Panc1 (cell line): ENCODE measurements at places on chromosomes 16 and 17.

DNA sequence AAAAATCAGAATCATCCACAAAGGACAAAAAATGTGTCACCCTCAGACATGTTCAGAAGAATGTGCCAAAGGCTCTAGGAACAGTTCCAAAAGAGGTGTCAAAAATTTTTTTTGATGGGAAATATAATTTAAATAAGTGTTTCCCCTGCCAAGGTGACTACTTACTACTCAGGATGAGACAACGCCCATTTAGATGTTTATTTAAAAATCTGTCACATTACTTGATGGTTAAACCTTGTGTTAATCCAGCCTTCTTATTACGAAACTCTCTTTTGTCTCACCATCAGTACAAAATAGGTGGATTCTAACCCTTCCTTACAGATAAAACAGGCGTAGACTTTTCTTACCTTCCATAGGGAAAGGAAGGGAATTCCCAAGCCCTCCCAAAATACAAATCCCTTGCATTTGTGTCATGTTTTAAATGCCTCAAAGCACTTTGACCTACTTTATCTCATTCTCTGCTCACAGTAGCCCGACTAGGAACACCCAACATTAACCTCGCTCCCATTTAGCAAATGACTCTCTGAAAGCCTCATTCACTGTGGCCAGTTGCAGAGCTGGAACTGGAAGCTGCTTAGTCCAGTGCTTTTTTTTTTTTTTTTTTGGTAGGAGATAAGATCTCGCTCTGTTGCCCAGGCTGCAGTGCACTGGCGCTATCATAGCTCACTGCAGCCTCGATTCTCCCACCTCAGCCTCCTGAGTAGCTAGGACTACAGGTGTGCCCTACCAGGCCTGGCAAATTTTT, 5.8 kb upstream of the GNA13 start:
- DNase-seq, result no peak
- H3K27ac ChIP-seq, result no peak overlapping the region
- H3K4me3 ChIP-seq, result no peak overlapping the region
- H3K4me1 ChIP-seq, result peaks cover 8% of the 10 kb centered on the region; the same call in 1 of the 2 replicates
- no peaks in the 10 kb centered on the region for H3K36me3 ChIP-seq

GRCh38 chr16:681746-682427, 1.7 kb downstream of the STUB1 start:
- H3K27me3 ChIP-seq, result no peaks in the 10 kb centered on the region
- peak overlapping the region; percentile 71 for H3K4me3 ChIP-seq
- H3K4me1 ChIP-seq, result peaks cover 18% of the 10 kb centered on the region
- DNase-seq, result no peak

- H3K4me1 ChIP-seq, result peaks cover 15% of the 10 kb centered on the region
- no peak for DNase-seq
- H3K36me3 ChIP-seq, result no peaks in the 10 kb centered on the region
Measured at GRCh38 chr17:50114849-50115357, 15.1 kb downstream of the SAMD14 start.

- H3K27ac ChIP-seq, result peak overlapping the region; percentile 29; the same call in 1 of the 2 replicates
- no peaks in the 10 kb centered on the region for H3K27me3 ChIP-seq
- no peaks in the 10 kb centered on the region for H3K36me3 ChIP-seq
Measured at GRCh38 chr17:41500131-41500911, 5.1 kb downstream of the KRT13 start.

DNA sequence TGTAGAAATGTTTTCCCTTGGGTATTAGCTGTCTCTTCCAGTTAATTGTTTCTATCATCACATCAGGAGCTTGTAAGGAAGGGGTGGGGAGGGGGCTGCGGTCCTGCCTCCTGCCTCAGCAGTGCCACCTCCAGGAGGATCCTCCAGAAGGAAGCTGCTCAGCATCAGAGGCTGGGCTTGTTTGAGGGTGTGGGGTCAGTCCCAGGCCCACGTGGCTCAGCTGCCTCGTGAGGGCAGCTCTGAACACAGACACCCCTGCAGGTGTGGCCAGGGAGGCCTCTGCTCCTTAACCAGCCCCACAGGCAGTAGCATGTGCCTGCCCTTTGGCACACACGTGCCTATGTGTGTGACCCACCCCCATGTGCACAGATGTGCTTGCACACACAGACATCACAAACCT, 46.3 kb downstream of the MRM1 start:
- H3K27me3 ChIP-seq, result peaks cover 3% of the 10 kb centered on the region; the same call in 1 of the 2 replicates
- H3K4me3 ChIP-seq, result no peak overlapping the region
- H3K36me3 ChIP-seq, result no peaks in the 10 kb centered on the region
- H3K27ac ChIP-seq, result no peak overlapping the region
- H3K4me1 ChIP-seq, result no peaks in the 10 kb centered on the region

GRCh38 chr17:37553401-37553966, 55.7 kb downstream of the SYNRG start:
- no peaks in the 10 kb centered on the region for H3K27me3 ChIP-seq
- no peaks in the 10 kb centered on the region for H3K4me1 ChIP-seq
- no peak overlapping the region for H3K4me3 ChIP-seq
- H3K36me3 ChIP-seq, result peaks cover 2% of the 10 kb centered on the region
- no peak overlapping the region for H3K27ac ChIP-seq

- no peak overlapping the region for H3K27ac ChIP-seq
- no peak overlapping the region for H3K4me3 ChIP-seq
- no peaks in the 10 kb centered on the region for H3K27me3 ChIP-seq
Measured at GRCh38 chr16:47311738-47312505, 148.9 kb downstream of the ITFG1 start.
